ENCODE measurements at places on chromosomes 16 and 17. TPM values are rescaled to one million over a fixed set of nuclear protein-coding genes. Genes with fewer than 3 reads are reported as not detected.

Gene CBLN1
- not detected for total RNA-seq

Gene CA7
- total RNA-seq, result not detected

Gene WNT9B
- not detected for total RNA-seq

Gene TNFRSF17
- not detected for total RNA-seq

Gene KRTAP4-9
- not detected for total RNA-seq

Gene CDH3
- total RNA-seq, result 0.17 TPM

Measured in bronchus fibroblast of lung (primary cell).